ENCODE measurements at places on chromosomes 5 and 9.

DNA sequence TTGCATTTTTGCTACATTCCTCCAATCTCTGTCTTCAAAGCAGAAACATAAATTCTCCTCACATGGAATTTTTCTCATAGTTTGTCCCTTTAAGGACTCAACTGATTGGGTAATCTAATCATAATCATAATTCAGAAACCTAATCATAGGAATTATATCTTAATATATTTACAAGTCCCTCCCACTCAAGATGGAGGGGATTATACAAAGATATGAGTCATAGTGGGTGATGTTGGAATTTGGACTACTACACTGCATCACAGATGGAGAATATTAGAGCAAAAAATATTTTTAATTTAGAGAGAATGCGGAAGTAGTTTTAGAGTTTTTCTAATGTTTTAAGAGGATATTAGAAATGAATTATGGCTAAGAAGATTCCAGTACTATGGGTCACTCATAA lies 1034.0 kb downstream of the DTWD2 start:
- no peak for DNase-seq

DNA sequence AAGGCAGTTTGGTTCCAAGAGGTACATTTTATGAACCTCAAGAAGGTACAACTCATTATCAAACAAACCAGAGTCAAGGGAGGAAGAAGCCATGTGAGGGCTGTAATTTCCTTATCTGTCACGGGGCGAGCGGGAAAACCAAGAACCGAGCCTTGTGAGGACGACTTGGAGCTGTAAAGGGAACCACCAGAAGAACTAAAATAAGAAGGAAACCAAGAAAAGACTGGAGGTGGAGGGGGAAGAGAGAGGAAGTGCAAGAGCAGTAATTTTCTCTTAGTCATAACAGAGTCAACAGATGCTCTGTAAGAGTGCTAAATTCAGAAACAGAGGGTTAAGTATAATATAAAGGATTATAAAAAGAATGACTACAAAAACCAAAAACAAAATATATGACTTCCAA lies 127.1 kb downstream of the DIRAS2 start:
- no peak for DNase-seq

- DNase-seq = no peak
These were observed 375.2 kb downstream of the ZNF608 start for GRCh38 chr5:124371111-124371706.

- DNase-seq = no peak
These were observed 361.0 kb downstream of the FGF10 start for GRCh38 chr5:44028226-44028625.

GRCh38 chr9:91084896-91085516 lies 276.7 kb downstream of the AUH start:
- DNase-seq = no peak

GRCh38 chr5:150262502-150262901 lies 27.1 kb downstream of the CAMK2A start:
- DNase-seq = no peak

DNA sequence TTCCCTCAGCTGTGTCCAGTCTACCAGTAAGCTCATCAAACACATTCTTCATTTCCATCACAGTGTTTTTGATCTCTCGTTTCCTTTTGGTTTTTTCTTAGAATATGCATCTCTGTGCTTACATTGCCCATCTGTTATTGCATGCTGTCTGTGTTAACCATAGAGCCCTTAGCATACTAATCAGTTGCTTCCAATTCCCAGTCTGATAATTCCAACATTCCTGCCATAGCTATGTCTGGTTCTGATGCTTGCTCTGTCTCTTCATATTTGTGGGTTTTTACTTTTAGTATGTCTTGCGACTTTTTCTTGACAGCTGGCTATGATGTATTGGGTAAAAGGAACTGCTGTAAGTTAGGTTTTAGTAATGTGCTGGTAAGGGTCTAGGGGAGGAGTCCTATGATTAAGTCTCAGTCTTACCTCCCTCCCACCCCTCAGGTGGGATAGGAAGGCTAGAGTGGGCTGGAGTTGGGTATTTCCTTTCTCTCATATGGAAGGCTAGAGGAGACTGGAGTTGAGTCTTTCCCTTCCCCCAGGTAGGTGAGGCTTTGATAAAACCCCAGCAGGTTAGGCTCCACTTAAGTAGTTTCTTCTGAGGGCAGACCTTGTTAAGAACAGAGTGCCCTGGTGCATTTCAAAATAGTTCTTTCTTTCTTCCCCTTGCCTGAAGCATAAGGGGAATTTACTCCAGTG lies 99.1 kb upstream of the RASGRF2 start:
- DNase-seq = no peak

DNA sequence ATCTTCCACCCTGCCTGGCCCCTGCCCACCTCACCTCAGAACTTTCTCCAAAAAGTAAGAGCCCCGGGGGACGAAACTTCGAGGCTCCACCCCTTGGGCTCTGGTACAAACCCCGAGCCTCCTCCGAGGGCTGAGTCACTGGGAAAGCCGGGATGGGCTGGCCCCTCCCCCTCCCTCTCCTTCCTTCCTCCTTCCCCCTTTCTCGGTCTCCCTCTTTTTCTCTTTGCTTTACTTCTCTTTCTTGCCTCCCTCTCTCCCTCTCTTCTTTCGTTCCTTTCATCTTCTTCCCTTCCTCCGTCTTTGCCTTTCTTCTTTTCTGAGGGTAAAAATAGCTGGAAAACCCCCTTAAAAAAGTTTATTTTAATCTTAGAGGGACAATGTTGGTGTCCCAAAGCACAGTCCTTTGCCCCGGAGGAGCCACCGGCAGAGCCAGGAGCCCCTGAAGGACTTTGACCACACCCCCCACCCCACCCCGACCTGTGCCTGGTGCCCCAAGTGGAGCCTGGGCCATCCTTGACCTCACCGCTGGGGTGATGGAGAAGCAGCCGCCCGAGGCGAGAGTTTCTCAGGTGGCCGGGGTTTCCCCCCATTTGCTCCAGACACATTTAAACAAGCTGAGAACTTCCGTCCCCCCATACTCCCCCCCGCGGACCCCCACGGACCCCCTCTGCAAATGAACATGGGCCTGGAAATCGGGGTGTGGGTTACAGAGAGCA lies 5.7 kb upstream of the NOTCH1 start:
- no peak for DNase-seq

- no peak for DNase-seq
These were observed 3.7 kb upstream of the FSD1L start for GRCh38 chr9:105444130-105444529.

DNA sequence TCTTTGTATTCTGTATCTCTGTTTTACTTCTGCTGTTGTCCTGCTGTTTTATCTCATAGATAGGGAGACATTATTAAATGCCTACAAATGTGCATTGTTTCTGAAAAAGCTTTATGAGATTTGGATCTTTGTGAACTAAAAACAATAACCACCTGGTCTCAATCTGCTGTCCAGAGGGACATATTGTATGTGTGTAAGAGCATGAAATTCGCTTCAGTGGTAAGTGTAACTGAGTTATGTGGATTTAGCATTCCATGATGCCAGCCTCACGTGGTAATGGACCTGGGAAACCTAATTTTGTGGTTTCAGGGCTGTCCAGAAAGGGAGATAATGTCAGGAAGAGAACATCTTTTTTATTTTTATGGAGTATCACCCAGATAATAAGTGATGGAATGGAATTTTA lies 119.3 kb downstream of the GDNF start:
- no peak for DNase-seq

- no peak for DNase-seq
These were observed 1478.3 kb upstream of the CDH9 start for GRCh38 chr5:28516722-28517121.

DNA sequence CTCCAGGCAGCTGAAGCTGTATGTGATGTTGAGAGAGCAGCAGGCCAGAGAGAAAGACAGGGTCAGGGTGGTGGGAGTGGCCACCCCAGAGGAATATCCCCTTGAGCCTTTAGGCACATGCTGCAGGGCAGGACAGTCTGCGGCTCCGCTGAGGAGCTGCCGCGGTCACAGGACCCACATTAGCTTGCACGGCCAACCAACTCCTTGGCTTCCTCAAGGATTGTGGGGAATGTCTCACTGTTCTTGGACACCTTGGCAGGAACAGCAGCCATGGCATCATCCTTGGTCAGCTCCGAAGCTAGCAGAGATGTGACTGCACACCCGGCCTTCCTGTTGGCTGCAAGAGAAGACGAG lies 27.8 kb downstream of the PCDHGC5 start:
- no peak for DNase-seq

- no peak for DNase-seq
These were observed 153.1 kb upstream of the ELL2 start for GRCh38 chr5:96114736-96115135.

DNA sequence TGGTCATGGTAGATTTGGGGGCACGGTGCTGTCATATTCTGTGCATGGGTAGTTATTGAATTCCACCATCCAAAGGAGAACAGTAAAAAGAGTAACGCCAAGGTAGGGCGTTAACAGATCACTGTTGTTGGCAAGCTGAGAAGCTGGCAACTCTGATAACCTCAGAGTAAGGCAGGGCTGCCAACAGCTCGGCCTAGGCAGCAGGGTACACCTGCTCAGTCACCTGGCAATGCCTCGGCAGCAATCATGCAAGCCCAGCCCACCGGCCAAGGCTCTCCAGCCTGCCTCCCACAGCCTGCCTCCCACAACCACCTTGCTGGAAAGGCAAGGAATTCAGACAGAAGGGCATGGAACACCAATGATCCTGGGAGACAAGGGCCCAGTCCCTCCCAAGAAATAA lies 63.9 kb downstream of the KLHL3 start:
- DNase-seq = no peak

DNA sequence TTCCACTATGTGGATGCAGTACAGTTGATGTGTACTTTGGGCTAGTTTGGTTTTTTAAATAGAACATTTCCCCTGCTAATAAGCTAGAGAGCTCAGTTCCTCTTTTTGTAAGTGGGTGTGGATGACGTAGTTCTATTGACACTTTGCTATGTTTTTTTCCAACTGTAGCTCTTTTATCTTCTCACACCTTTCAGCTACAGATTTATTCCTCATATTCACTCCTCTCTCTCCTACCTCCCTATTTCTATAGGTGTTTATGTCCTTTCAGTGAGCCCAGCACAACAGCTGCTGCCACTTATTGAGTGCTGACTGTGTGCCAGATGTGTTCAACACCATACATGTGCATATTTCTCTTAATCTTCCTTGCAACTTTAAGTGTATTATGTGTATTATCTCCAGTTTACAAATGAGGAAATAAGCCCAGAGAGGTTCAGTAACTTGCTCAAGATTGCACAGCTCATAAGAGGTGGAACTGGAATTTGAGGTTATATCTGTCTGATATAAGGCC lies 215.7 kb downstream of the SEMA6A start:
- DNase-seq = no peak

DNA sequence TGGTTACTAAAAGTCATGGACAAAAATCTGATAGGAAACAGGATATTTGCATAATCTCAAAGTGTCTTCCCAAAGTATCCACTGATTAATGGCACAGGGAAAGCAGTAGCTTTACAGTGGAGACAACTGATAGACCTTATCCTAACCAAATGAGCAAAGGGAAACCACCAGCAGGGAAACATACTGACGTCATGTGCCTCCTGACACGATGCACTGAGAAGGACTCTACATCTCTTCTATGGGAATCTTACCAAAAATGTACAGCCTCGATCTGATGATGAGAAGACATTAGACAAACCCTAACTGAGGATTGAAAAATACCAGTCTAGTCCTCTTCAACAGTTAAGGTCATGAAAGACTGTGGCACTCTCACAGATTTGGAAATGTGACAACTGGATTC lies 166.2 kb downstream of the INSYN2B start:
- DNase-seq = no peak

- no peak for DNase-seq
These were observed 238.3 kb upstream of the EDIL3 start for GRCh38 chr5:84623019-84623418.

DNA sequence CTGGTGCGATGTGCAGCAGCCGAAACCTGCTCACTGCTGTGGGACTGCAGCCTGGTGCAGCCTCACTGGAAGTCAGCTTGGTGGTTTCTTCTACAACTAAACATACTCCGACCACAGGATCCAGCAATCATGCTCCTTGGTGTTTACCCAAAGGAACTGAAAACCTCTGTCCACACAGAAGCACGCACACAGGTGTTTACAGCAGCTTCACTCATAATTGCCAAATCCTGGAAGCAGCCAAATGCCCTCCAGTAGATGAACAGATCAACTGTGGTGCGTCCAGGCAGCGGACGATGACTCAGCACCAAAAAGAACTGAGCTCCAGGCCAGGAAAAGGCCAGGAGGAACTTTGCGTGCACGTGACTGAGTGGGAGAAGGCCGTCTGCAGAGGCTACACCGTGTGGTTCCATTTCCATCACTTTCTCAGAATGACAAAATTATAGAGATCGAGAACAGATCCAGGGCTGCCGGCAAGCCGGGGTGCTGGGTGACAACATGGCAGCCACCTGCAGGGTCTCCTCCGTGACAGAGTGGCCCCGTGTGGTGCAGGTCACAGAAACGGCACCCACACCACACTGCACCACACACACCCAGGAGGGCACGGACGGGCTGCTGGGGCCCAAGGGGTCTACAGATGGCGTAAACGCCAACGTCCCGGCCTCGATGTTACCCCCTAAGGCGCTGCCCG lies 23.1 kb upstream of the NSMF start:
- DNase-seq = no peak

- no peak for DNase-seq
These were observed 329.3 kb downstream of the PIK3R1 start for GRCh38 chr5:68544648-68545552.

DNA sequence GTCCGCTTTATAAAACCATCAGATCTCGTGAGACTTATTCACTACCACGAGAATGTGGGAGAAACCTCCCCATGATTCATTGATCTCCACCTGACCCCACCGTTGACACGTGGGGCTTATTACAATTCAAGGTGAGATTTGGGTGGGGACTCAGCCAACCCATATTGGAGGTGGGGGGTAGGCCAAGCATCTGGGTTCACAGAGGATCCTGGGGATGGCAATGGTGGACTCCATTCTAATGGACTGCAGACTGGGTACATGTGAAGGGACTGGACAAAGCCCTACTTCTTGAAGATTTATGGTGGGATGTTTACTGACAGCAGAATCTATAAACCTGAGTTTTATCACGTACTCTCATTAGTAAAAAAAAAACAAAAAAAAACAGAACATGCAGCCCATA lies 15.1 kb downstream of the QRFP start:
- no peak for DNase-seq

GRCh38 chr9:131112374-131113154 lies 12.8 kb upstream of the NUP214 start:
- DNase-seq = no peak

- DNase-seq = no peak
These were observed 10.0 kb upstream of the C5 start for GRCh38 chr9:121059998-121060636.

DNA sequence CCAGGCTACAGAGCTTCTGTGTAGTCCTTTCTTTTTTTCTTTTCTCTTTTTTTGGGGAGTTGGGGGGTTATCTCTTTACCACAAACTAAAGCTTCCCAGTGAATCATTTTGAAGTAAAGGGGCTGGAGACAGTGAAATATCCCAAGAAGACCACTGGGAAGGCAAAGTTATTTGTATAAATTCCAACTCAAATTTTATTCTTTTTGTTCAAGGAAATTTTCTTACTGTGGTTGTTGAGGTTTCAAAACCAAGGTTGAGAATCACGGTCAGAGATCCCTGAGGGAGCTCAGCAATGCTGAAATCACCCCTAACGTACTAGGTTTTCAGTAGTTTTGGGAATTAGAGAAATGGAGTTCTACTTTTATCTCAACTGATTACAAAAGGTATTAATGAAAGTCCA lies 175.7 kb downstream of the ARHGEF28 start:
- DNase-seq = no peak

GRCh38 chr5:5371957-5372356 lies 50.5 kb upstream of the ICE1 start:
- DNase-seq = no peak

All from activated CD8-positive, alpha-beta memory T cell treated with anti-CD3 and anti-CD28 coated beads for 1 hour (primary cell).